ENCODE measurements at places on chromosomes 4 and X.

- no peak for DNase-seq
Observed at GRCh38 chr4:39770471-39770870, 72.5 kb downstream of the UBE2K start.

DNA sequence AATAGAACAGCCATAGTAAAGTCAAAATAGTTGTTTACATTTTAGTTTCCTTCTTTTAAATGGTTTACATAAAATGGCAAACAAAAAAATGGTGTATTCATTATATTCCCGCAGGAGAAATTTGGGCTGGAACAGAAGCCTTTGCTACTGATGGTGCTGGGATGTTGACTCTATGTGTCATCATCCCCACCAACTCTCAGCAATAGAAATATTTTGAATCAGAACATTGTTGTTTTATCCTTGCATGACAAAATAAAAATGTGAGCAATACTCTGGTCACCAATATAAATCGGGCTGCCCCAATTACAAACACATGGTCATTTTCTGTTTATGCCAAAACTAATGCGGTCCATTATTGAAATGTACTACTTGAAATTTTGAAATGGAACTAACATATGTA is 1131.6 kb upstream of the PCDH7 start:
- DNase-seq = no peak

GRCh38 chr4:8920969-8921368 is 49.3 kb upstream of the HMX1 start:
- DNase-seq = no peak

DNA sequence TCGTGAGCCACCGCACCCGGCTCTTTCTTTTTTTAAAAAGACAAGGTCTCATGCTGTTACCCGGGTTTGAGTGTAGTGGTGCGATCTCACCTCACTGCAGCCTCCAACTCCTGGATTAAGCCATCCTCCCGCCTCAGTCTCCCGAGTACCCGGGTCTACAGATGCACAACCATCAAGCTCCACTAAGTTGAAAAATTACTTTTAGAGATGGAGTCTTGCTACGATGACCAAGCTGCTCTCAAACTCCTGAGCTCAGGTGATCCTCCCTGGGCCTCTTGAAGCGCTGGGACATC is 2.0 kb downstream of the SLC25A6 start:
- no peak for DNase-seq

DNA sequence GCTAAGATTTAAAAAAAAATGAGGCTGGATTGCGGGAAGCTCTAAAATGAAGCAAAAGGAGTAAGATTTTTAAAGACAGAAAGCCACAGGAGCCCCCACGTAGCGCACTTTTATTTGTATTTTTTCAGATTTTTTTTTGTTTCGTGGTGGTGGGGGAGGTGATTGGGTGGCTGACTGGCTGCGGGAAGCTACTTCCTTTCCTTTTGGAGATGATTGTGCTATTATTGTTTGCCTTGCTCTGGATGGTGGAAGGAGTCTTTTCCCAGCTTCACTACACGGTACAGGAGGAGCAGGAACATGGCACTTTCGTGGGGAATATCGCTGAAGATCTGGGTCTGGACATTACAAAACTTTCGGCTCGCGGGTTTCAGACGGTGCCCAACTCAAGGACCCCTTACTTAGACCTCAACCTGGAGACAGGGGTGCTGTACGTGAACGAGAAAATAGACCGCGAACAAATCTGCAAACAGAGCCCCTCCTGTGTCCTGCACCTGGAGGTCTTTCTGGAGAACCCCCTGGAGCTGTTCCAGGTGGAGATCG is 908 bp downstream of the PCDH10 start:
- DNase-seq = no peak

- DNase-seq = no peak
Observed at GRCh38 chrX:12174358-12174757, 36.1 kb downstream of the FRMPD4 start.

DNA sequence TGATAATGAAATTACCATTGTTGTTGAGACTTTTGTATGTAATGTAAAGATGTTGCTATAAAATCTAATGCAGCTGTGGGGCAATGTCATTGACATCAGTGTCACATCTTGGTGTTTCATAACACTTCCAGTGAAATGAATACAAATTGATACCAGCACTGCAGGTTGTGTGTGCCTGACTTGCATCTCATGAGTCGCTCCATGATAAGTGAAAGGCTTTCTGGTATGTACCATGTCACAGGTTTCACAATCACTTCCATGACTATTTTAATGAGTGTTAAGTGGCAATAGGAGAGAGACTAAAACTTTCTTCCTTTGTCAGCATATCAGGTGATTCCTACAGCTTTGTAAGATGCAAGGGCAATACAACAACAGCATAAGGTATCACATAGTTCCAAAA is 94.4 kb downstream of the ABCB7 start:
- DNase-seq = no peak

GRCh38 chr4:137703195-137703594 is 170.9 kb upstream of the PCDH18 start:
- no peak for DNase-seq

- DNase-seq = no peak
Observed at GRCh38 chr4:99821918-99822503, 5.4 kb downstream of the DAPP1 start.

Measured in CD4-positive, alpha-beta T cell treated with Interleukin-12 subunit alpha and Interleukin-12 subunit beta, for 1 hour (primary cell).